Esophagus muscularis mucosa (tissue), 4 donors: ENCODE measurements at places on chromosomes 3 and 15. TPM values are rescaled to one million over a fixed set of nuclear protein-coding genes. Genes with fewer than 3 reads are reported as not detected.

HYPK gene
- total RNA-seq: 9.1 TPM

SLC22A14 gene
- total RNA-seq: 0.23 TPM

NDUFAF3 gene
- 142 TPM for total RNA-seq

C3orf22 gene
- total RNA-seq: not detected

PRTG gene
- 1.7 TPM for total RNA-seq

PROK2 gene
- total RNA-seq: not detected

SEC22C gene
- 52.7 TPM for total RNA-seq

MYRIP gene
- total RNA-seq: 5.5 TPM

DAZL gene
- total RNA-seq: not detected

ADAMTS9 gene
- 56.7 TPM for total RNA-seq

CLRN1 gene
- total RNA-seq: not detected

SEMA3F gene
- total RNA-seq: 11.9 TPM

PATL2 gene
- 0.50 TPM for total RNA-seq

SOX14 gene
- total RNA-seq: not detected
